ENCODE measurements at places on chromosomes 4 and X.

DNA sequence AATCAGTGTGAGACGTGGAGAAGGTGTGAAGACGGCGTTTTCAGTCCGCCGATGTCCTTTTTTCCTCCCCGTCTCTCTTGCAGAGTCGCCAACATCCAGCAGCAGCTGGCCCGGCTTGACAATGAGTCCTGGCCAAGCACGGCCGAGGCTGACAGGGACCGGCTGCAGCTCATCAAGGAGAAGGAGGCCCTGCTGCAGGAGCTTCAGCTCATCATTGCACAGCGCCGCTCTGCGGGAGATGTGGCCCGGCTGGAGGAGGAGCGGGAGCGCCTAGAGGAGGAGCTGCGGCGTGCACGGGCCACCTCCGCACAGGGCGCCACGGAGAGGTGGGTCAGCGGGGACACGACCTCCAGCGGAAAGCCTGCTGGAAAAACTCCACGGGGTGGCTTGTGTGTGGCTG, 47.1 kb upstream of the CLCN4 start:
- DNase-seq = no peak

GRCh38 chr4:44145868-44146267, 302.7 kb downstream of the KCTD8 start:
- no peak for DNase-seq

- no peak for DNase-seq
Measured at GRCh38 chr4:109847896-109848442, at the start of gene LRIT3. Gene LRIT3 (plus strand): TSS chr4:109848107. CDS start chr4:109848202, 95 bp downstream.

GRCh38 chrX:12753366-12753765, 37.8 kb upstream of the PRPS2 start:
- no peak for DNase-seq

GRCh38 chr4:127604949-127605709, 27.6 kb upstream of the INTU start:
- no peak for DNase-seq

GRCh38 chr4:13907255-13907751, 279.8 kb upstream of the BOD1L1 start:
- no peak for DNase-seq

GRCh38 chrX:49000636-49001035, 1.4 kb downstream of the GRIPAP1 start:
- no peak for DNase-seq

DNA sequence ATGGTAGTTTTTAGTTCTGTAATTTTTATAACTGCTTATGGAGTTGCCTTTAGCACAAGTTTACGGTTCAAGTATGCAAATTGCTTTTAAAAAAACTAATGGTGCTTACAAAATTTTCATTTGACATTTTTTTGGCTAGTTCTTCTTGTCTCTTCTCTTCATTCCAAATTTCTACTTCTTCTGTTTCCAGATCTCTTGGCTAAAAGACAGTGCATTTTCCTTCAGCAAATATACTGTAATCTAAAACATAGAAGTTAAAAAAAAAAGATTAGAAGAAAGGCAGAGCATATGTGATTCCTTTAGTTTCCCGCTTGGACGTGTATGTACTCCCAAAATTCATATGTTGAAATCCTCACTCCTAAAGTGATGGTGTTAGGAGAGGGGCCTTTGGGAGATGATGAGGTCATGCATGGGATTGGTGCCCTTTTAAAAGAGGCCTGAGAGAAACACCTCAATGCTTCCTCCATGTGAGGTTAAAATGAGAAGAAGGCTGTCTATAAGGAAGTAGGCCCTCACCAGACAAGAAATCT, 132.1 kb upstream of the NPY2R start:
- DNase-seq = no peak

- DNase-seq = no peak
Measured at GRCh38 chrX:8484360-8484949, 19.8 kb downstream of the VCX3B start.

DNA sequence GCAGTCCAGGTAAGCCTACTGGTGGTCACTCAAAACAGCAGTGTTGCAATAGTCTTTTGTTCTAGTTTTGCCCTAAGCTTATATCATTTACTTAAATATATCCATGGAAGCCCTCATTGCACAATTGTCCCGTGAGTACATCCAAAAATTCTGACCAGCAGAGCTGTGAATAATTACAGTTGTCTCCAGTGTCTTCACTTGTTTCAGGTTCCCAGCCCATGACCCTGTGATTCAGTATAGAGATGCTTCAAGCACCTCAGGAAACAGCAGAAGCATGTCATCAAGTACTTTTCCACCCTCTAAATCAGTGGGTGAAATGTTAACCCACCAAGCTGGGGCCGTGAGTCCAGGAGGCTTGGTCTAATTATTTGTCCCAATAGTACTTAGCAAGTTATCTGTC, 214.9 kb upstream of the RPS6KA3 start:
- DNase-seq = no peak

DNA sequence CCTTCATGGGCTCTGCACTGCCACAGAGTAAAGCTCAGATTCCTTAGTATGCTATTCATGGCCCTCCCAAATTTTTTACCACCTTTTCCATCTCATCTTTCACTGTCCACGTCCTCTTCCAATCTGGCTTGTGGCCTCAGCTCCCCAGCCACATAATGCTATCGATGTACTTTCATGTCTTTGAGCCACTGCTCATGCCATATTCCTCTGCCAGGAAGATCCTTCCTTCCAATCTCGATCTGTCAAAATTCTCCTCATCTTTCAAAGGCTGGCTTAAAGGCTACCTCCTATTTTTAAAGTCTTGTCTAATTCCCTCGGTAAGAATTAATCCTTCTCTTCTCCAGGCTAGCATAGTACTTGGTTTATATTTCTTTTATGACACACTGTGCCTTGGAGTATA, 233.3 kb upstream of the GPC4 start:
- no peak for DNase-seq

Data from activated T-cell treated with anti-CD3 and anti-CD28 coated beads for 48 hours (primary cell).